ENCODE measurements at places on chromosomes 16 and 17.

- DNase-seq = no peak
Observed at GRCh38 chr17:9941305-9941704, 36.2 kb upstream of the RCVRN start.

GRCh38 chr17:79931817-79932309, 92.6 kb upstream of the CBX4 start:
- no peak for DNase-seq

- DNase-seq = no peak
Observed at GRCh38 chr16:52546291-52547003, 496 bp downstream of the TOX3 start.

GRCh38 chr16:78306361-78306760, 206.9 kb downstream of the WWOX start:
- DNase-seq = no peak

DNA sequence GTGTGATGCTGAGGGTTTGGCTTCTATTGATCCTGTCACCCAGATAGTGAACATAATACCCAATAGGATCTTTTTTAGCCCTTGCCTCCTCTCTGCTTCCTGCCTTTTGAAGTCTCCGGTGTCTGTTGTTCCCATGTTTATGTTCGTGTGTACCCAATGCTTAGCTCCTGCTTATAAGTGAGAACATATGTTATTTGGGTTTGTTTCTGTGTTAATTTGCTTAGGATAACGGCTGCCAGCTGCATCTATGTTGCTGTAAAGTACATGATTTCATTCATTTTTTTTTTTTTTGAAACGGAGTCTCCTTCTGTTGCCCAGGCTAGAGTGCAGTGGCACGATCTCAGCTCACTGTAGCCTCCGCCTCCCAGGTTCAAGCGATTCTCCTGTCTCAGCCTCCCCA, 23.0 kb downstream of the DUS2 start:
- DNase-seq = no peak

GRCh38 chr16:59324462-59324861, 590.3 kb upstream of the GOT2 start:
- DNase-seq = no peak

GRCh38 chr17:57186226-57187019, 69.9 kb upstream of the MSI2 start:
- DNase-seq = no peak

- DNase-seq = no peak
Observed at GRCh38 chr17:48960834-48961515, 7.4 kb downstream of the GIP start.

DNA sequence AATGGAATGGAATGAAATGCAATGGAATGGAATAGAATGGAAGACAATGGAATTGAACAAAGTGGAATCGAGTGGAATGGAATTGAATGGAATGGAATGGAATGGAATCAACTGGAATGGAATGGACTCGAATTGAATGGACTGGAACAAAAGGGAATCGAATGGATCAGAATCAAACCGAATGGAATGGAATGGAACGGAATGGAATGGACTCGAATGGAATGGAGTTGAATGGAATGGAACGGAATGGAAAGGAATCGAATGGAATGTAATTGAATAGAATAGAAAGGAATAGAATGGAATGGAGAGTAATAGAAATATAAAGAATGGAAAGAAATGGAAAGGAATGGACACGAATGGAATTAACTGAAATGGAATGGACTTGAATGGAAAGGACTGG, 475.2 kb upstream of the WSB1 start:
- no peak for DNase-seq

Measured in GM18507 (cell line).